ENCODE measurements at places on chromosomes 2 and 18.
A peak's percentile ranks its signal among the peaks of the same experiment; 100 is the strongest.

DNA sequence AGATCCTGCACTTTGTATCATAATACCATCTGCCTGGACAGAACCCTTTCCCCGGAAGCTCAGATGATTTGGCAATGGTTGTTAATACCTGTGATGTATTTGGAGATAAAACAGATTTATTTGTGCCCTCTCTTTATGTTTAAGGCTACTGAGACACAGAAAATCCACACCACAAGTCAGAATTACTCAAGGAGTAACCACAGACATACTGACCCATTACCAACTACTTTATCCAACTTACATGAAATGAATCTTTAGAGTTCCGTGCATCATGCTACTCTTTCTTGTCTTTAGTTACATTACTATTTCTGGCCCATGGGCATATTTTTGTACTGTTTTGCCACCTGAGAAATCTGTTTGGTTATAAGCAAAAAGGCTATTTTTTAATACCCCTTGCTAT, 384.0 kb downstream of the STK39 start:
- DNase-seq: no peak

GRCh38 chr2:203984-204383, 59.8 kb downstream of the SH3YL1 start:
- DNase-seq: no peak

DNA sequence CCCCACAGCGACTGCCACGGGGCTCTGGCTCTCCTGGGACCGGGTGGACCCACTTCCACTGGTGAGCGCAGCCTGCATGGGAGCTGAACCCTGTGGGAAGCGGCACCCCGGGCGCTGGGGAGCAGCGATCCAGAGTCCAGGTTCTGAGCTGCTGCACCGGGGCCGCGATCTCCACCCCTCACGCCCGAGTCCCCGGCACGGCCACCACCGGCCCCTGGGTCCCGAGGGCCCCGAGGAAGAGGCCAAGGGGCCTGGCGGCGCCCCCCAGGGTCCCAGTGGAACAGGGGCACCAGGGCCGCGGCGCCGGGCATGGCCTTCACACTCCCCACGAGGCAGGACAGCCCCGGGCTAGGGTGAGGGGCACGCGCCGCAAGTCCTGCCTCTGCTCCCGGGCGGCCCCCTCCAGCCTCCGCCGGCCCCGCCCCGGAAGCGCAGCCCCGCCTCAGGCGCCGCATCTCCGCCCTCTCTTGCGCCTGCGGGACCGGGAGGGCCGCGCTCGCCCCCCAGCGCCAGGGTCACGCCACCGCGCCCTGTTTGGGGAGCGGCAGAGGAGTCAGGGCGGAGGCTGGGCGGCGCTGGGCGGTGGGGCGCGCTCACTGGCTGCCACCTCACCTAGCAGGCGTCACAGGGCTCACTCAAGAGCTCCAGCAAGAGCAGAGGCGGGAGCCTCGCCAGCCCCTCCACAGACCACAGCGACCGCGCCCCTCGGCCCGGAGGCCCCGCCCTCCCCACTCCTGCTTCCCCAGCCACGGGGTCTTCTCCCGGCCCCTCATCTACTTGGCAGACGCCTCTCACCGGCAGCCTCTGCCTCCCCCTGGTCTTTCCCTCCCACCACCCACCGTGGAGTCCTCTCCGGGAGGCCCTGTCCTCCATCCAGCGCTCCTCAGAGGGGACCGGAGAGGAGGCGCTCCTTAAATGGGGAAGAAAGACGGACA, 26.8 kb downstream of the THAP4 start:
- peak; percentile 89 for DNase-seq

GRCh38 chr2:78201064-78201575, 678.9 kb upstream of the LRRTM4 start:
- no peak for DNase-seq

DNA sequence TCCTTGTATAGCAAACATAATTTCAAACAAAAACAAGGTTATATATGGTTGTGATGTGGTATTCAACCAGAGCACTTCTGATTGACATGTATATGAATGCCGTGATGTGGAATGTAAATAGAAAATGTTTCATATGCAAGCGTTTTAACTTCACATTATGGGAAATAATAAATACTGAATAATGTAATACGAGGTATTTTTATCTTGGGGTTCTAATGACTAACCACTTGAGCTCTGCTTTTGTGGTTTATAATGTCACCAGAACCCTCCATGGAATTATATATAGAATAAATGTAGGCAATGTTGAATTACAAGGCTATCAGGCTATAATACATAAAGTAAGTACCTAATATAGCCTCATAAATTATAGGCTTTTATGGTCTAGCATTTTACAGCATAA, 72.4 kb downstream of the ZNF521 start:
- no peak for DNase-seq

DNA sequence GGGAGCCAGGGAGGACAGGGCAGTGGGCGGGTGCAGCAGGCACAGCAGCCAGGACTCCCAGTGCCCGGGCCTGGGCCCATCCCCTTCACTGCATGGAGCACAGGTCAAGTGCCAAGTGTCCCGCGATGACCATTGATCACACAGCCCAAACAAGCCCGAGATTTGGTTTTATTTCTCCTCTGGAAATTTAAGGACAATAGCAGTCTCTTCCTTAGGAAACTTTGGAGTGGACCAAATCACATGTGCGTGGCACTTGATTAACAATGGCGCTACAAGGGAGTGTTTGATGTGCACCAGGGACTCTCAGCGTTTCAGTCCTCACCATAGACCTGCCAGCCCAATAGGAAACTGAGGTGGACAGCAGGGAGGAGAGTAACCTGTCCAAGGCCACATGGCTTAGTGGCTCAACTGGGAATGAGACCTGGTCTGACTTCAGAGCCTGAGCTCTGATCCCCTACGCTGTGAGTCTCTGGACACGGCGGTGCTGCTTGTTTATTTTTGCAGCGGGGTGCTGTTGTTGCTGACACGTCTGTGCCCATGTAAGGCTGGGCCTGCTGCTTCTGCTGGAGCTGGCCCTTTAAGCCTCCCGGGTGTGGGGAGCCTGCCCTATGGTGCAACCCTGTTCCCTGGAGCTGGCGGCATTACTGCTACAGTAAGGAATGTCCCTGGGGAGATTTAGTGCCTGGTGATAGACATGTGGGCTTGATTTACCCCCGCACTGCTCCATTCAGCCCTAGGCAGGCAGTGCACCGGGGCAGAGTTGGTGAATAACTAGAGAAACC, 194.2 kb downstream of the INHBB start:
- DNase-seq: no peak

DNA sequence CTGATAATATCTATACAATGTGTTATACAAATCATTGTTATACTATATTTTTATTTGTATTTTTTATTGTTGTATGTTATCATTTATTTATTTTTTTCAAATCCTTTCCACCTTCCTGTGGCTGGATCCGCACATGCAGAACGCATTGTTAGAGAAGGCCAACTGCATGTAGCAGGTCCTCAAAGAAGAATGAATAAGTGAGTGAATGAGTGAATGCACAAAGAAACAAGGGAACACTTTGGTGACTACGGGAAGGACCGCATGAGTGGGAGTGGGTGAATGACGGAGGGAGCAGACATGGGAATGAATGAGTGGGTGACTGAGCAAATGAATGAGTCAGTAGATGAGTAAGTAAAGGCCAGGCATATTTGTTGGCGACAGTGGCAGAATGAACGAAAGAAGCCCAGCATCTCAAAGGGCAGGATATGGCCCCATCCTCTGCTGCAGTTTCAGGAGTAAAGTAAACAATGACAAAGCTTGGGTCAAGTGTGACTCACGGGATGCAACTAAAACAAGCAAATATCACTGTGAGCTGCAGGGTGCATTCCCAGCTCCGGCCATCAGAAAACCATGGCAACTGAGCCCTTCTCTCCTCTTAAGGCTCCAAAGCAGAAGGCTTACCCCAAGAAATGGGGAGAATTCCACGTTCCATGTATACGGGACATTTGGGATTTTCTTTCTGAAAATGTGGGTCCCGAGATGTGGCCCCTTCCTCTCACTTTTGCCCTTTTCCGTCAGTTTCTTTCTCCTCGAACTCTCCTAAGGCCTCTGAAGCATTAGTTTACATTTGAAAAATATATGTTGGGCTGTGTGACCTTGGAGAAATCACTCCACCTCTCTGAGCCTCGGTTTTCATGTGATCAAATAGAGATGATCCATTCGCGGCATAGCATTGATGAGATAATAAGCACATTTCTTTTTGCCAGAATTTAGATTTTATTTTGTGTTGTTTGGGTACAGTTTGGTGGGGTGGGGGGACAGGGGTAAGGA, 24.5 kb downstream of the KCNF1 start:
- DNase-seq: peak; percentile 40

DNA sequence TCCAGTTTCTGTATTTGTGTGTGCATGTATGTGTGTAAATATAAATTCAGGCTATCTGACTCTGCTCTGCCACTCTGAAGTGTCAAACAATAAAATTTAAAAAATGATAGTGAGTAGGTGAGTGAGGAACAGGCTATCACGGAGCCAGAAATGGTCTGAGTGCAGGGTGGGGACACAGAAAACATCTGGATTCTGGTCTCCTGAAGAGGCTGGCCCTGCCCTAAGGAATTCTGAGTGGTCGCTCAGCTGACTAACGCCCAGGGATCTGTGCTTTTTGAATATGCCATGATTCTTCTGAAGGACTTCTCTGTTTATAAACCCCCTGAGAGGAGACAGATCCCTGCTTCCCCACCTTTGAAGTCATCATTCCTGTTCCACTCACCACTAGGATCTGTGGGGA, 353.9 kb upstream of the GYPC start:
- no peak for DNase-seq

DNA sequence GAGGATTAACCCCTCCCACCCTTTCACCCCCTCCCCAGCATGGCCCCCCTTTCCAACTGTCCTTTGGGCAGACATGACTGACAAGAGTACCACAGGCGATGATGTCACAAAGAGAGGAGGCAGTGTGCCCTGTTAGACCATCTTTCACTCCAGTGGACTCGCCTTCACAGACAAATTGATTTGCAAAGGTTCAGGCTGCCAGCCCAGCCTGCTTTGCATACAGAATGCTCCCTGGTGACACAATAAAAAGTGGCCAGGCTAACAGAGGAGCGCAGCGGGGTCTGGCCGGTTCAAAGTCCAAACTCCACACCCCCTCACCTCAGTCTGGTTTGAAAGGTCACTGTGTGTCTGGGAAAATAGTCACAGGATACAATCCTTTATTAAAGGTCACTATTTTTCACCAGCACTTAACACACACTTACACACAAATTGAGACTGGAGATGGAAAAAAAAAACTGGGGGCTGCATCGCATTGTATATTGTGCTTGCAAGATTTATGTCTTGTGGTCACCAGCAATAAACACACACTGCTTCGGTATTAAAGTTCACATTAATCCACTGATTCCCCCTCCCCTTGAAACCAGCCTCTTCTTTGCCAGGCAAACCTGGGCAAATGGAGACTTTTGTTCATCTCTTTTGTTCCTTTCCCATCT, 236.9 kb downstream of the BCL11A start:
- DNase-seq: no peak

DNA sequence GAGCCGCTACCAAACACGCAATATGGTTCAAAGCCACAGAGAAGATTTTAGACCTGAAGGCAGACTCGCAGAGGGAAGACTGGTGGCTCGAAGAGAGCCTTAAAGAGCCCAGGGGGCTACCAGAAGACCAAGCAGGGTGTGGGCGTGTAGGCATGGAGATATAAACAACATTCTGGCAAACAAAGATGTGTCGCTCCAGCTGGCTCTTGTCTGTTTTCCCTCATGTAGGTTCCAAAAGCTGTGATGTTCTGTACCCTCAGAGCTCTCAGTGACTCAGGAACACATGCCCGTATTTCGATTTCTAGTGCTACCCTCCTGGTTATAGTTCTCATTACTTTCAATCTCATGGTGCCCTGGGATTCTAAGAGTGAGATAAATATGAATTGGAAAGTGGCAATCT, 44.5 kb downstream of the DOCK10 start:
- DNase-seq: no peak

- no peak for DNase-seq
Measured at GRCh38 chr2:65918760-65919187, 486.4 kb upstream of the SPRED2 start.

DNA sequence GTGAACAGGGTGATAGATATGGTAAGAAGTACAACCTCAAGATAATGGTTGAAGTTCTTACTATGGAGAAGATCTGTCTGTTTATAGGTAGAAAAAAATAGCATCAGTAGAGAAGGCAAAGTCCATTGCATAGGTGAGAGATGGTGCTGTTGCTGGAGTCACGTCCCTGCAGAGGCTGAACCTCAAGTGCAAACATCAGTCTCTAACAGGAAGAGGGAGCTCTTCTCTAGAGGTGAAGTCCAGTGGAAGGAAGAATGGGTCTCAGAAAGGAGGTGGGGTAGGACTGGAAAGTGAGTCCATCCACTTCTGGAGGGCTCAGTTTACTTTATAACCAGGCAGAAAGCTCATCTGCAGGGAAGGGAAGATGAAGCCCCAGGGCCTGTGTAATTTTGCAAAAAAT, 337.7 kb downstream of the MEIS1 start:
- DNase-seq: no peak

DNA sequence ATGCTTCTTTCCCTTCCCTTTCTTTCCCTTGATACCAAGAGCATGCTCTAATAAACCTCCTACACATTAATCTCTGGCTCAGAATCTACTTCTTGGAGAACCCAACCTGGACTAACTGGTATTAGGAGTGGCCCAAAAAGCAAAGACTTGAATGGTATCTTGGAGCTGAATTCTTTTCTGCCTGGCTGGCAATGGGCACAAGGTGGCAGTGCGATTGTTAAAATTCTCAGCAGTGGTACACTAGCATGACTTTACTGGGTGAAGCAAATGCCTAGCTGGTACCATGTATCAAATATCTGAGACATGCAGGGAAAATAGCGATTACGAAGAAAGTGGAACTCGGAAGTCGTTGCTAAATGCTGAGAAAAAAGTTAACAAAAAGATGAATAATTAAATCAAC, 376.1 kb downstream of the XIRP2 start:
- DNase-seq: no peak

GRCh38 chr2:239577935-239578334, 177.1 kb upstream of the HDAC4 start:
- no peak for DNase-seq

DNA sequence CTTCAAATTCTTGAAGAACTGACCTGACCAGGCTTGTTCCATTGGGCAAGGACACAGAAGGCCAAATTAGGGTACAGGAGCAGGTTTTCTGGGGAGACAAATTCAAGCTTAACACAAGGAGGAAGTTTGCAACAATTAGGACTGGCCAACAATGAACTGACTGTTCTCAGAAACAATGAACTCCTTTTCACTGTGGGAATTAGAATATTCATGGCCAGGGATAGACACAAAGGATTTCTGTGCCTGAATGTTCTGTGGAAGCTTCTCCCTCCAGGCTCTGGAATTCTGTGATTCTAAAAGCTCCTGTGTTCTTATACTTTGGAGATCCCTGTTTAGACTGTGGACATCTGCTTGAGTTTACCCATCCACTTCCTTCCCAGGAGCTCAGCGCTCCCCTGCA, 15.2 kb downstream of the SMYD1 start:
- DNase-seq: no peak

- DNase-seq: no peak
Measured at GRCh38 chr18:47605093-47605492, 325.4 kb downstream of the SMAD2 start.

- no peak for DNase-seq
Measured at GRCh38 chr2:173149491-173149890, 73.8 kb downstream of the MAP3K20 start.

GRCh38 chr2:173271825-173272224, 82.8 kb upstream of the CDCA7 start:
- no peak for DNase-seq

- no peak for DNase-seq
Measured at GRCh38 chr18:60024857-60025256, 125.1 kb downstream of the PMAIP1 start.

Data from NCI-H2029 (cell line).